Fibroblast of the aortic adventitia (primary cell): ENCODE measurements at places on chromosomes 5 and 9. TPM values are rescaled to one million over a fixed set of nuclear protein-coding genes. Genes with fewer than 3 reads are reported as not detected.

DNA sequence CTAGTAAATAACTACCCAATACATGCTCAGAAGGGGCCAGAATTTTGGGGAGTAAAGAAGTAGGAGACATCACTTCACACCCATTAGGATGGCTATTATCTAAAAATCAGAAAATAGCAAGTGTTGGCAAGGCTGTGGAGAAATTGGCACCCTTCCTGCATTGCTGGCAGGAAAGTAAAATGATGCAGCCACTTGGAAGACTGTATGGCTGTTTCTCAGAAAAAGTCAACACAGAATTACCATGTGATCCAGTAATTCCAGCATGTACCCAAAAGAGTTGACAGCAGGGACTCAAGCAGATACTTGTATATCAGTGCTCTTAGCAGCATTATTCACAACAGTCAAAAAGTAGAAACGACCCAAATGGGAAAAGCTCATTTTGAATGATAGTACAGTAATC, 107.6 kb downstream of the APBA1 start:
- DNase-seq = peak; percentile 62

- no peak for DNase-seq
Observed at GRCh38 chr9:95819636-95820035, 55.9 kb upstream of the ERCC6L2 start.

GRCh38 chr5:107557051-107557658, 113.6 kb downstream of the EFNA5 start:
- no peak for DNase-seq

Gene DOLK
- total RNA-seq = 17.6 and 27.4 TPM in 2 replicates

Gene MARCHF6
- total RNA-seq = 49.0 and 68.1 TPM in 2 replicates

Gene FGF1
- total RNA-seq = 1.2 and 3.4 TPM in 2 replicates
